ENCODE measurements at places on chromosomes 4 and X.

GRCh38 chr4:15893962-15894361 is 44.6 kb downstream of the FGFBP1 start:
- no peak for DNase-seq

GRCh38 chr4:152536545-152537182 is 772 bp upstream of the FBXW7 start:
- no peak for DNase-seq

- no peak for DNase-seq
Measured at GRCh38 chr4:38565271-38566199, 98.5 kb upstream of the KLF3 start.

DNA sequence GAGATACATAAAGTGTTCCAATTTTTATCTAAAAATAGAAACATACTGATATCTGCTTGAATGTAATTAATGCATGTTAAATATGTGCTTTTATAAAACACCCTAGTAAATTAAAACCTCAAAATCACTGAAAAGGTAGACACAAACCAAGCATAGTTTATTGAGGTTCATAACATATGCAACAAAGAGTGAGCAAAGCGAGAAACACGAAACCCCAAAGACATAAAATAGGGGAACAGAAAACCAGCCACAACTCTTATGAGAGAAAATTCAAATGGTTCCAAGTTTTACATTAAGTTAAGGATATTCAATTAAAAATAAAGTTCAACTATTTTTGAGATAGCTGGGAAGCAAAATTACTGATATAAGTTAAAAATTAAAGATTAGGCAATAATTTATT is 336.4 kb upstream of the AGA start:
- no peak for DNase-seq

DNA sequence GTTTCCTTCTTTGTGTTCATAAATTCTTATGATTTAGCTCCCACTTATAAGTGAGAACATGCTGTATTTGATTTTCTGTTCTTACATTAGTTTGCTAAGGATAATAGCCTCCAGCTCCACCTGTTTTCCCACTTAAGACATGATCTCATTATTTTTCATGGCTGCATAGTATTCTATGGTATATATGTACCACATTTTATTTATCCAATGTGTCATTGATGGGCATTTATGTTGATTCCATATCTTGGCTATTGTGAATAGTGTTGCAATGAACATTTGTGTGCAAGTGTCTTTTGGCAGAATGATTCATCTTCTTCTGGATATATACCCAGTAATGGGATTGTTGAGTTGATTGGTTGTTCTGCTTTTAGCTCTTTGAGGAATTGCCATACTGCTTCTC is 1234.8 kb downstream of the ADGRL3 start:
- no peak for DNase-seq

DNA sequence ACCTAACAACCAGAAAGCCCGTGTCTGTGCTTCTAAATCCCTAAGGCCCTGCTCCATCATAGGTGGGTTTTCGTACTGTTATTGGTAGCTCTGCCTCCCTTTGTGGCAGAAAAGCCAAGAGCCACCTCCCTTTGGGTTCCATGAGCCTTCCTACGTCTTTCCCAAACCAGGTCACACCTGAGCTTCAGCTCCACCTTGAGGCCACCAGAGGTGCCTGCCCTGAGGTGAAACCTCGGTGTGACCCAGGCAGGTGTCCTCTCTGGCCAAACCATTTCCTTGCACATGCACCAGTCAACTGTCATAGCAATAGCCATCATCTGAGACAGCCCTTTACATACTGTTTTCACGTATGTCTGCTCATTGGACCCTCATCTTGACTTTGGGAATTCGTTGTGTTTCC is 188.0 kb upstream of the RBPJ start:
- no peak for DNase-seq

DNA sequence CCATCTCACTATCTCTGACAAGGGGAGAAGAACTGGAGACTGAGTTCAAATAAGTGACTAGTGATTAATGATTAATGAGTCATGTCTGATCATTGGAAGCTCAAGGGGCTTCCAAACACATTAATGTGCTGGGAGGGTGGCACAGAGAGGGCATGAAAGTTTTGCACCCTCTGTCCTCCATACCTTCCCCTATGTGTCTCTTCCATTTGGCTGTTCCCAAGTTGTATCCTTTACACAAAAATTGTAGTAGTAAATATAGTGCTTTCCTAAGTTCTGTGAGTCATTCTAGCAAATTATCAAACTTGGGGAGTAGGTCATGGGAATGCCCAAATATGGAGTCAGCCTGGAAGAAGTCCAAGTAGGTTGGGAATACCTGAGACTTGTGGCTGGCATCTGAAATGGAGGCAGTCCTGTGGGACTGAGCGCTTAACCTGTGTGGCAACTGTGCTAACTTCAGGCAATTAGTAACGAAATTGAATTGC is 4.1 kb upstream of the FAM200B start:
- DNase-seq: no peak

GRCh38 chr4:8639021-8639420 is 46.5 kb downstream of the CPZ start:
- DNase-seq: no peak

DNA sequence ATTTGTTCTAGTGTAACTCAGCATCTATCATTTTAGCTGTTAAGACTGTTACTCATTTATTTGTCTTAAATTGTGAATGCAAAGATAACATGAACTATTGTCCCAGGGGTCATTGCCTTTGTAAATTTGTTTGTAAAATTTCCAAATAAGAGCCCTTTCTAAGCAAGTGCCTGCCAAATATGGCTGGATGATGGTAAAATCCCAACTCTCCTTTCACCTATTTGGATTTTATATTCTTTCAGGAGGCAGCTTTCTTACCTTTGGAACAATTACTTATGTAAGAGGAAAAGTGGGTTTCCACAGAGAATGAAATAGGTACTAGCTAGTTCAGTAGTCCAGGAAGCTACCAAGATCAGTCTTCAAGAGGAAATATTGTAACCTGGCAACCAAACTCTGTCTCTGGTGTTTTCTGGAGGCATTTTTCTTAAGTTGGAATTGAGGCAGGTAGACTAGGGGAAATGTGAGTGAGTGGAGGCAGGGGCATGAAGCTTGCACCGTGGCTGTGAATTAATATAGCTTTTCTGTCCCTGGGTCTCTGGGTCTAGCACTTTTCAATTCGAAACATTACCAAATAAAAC is 363.0 kb upstream of the ZCCHC13 start:
- no peak for DNase-seq

DNA sequence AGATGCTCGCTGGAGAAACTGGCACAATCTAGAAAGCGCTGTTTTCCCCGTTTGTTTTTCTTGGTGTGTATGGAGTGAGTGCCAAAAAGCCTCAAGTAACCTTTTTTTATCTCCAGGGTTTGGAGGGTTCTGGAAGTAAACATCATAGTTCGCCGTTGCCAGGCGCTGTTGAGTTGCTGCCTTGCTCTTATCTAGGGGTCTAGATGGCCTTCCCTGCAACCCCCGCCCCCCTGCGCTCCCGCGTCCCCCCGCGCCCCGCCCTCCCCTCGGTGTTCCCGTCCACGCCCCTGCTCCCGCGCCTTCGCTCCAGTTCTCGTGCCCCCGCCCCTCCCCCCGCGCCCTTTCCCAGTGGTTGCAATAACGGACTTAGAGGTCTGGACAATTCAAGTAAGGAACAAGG is 555 bp upstream of the GCNA start:
- no peak for DNase-seq

- no peak for DNase-seq
Measured at GRCh38 chrX:28835991-28836390, 248.7 kb downstream of the IL1RAPL1 start.

DNA sequence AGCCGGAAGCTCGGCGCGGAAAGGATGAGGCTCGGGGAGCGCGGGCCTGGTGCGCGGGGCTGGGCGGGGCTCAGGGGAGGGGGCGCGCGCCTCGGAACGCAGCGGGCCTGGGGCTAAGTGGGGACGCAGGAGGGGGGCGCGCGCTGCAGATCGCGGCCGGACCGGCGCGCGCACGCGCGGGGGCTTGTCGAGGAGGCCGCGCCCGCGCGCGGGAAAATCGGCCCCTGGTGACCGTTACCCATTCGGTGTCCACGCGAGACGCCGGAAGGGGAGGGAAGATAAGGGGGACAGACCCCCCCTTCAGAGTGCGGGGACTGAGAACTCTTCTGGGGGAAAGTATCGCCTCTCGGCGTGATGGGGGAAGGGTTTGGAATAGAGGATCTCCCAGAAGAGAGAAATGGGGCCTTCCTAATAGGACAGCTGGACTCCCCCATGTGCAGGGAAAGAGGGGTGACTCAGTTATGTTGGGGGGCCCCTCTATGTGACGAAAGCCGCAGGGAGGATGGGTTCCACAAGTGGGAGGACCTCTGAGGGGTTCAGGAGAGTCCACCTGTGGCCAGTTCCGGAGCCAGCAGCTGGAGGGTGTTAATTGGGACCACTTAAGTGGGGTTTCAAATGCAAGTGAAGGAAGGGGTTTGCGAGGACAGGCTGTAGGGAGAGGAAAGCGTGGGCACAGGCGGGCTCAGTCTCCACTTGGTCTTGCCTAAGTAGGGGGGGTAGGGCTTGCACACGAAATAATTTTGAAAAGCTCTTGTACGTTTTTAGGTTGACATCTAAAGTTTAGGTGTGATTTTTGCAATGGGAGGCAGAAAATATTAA is 584 bp downstream of the SUV39H1 start:
- DNase-seq: no peak

All from GM12891 (cell line).